ENCODE measurements at places on chromosomes 5 and 9.

DNA sequence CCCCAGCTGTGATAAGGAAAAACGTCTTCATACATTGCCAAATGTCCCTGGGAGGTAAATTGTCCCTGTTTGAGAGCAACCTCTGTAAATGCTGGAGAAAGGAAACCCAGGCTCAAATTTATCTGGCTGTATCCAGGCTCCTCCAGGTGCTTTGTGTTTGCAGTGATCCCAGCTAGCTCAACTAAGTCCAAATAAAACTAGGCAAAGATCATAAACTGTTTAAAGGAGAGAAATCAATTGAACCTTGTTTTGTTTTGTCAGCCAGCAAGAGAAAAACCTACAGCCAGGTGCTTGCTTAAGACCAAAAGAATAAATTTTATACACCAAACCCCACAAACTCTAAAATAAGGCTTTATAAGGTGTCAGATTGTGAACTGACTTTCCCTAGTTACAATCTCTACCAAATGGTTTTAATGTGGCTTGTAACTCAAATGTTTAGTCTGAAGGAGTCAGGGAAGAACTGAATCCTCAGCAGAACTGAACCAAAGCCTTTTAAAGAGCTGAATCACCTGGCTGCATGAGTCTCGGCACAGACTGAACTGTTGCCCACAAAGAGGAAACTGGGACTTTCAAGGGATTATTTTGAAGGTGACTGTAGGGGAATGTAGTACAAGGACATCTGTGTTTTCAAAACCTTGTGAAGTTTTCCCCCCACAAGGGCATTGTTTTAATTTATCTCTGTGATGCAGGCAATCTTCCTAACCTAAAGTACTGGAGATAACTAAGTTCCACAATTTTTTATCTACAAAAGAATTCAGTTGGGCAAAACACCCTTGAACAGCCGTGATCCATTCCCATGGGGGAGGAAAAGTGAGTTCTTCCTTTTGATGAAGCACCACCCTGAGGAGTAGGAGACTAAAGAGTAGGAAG, 201.7 kb upstream of the TARS1 start:
- no peak for DNase-seq

GRCh38 chr9:131178382-131178781, 53.0 kb downstream of the NUP214 start:
- DNase-seq = peak; percentile 63

- DNase-seq = no peak
Observed at GRCh38 chr5:72531496-72532190, 24.4 kb upstream of the ZNF366 start.

- DNase-seq = no peak
Observed at GRCh38 chr9:85036496-85036895, 367.0 kb downstream of the NTRK2 start.

DNA sequence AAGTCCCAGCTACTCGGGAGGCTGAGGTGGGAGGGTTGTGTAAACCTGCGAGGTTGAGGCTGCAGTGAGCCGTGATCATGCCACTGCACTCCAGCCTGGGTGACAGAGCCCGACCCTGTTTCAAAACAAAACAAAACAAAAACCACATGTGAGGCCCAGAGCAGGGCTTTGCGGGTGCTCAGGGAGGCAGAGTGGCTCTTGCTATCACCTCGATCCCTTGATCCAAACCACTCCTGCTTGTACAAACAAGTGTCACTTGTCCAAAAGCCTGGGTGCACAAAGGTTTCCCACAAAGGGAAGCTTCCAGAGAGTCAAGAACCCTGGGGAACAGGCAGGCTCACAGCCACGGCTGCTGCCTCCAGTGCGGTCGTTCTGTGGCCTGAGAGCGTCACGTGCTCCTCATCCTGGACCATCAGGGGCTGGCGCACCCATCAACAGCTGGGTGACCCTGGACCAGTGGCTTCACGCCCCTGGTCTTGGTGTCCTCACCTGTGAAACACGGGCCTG, 162.7 kb downstream of the C9orf50 start:
- no peak for DNase-seq

- no peak for DNase-seq
Observed at GRCh38 chr9:88529496-88529895, 5.5 kb upstream of the NXNL2 start.

GRCh38 chr9:104882086-104882485, 45.9 kb downstream of the ABCA1 start:
- DNase-seq = no peak

GRCh38 chr5:106376522-106376921, 1294.2 kb downstream of the EFNA5 start:
- no peak for DNase-seq

GRCh38 chr5:58107704-58108103, 352.2 kb downstream of the PLK2 start:
- DNase-seq = no peak

GRCh38 chr5:4246447-4246846, 650.8 kb downstream of the IRX1 start:
- no peak for DNase-seq

GRCh38 chr9:125744616-125745015, 2.6 kb upstream of the PBX3 start:
- DNase-seq = no peak

GRCh38 chr9:106284296-106284695, 578.7 kb upstream of the ZNF462 start:
- no peak for DNase-seq

DNA sequence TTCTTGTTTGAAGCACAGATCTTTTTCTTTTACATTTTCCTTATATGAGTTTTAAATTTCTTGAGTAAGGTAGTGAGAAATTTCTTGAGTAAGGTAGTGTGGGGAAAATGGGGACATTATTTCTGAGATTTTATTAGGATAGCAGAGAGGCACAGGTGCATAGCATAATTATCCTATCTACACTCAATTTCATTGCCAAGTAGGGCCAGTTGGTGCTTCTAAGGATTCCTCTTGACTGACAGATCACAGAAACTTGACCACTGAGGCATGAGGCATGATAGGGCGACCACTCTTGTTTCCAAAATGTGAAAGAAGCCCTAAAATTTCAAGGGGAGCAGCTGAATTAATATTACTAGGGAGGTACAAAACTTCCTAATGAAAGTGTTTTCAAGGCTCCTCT, 31.4 kb upstream of the TMC1 start:
- DNase-seq = no peak

DNA sequence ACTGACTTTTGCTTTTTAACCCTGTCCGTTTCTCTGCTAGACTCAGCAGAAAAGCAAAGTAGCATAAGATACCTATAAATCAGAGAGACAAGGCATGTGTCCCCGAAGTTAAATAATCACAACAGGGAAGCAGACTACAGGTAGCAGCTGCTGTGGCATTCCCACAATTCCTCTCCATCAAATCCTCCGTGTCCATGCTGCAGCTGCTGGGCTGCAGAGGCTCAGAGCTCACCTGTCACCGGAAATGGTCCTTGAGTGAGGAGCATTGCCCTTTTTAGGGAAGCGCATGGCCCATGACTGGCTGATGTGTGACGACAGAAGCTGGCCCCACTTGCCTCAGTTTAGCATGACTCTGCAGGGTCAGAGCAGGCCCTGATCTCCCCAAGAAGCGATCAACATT, 125.0 kb downstream of the MSX2 start:
- no peak for DNase-seq

- DNase-seq = no peak
Observed at GRCh38 chr9:137220317-137221094, 1.5 kb downstream of the RNF208 start.

All from stimulated activated CD4-positive, alpha-beta T cell treated with anti-CD3 and anti-CD28 coated beads, TNF-alpha, amount 100 ng/mL, for 1 hour (primary cell).